Activated naive CD4-positive, alpha-beta T cell treated with anti-CD3 and anti-CD28 coated beads for 36 hours (primary cell): ENCODE measurements at places on chromosomes 1 and 21.
A peak's percentile ranks its signal among the peaks of the same experiment; 100 is the strongest.

DNA sequence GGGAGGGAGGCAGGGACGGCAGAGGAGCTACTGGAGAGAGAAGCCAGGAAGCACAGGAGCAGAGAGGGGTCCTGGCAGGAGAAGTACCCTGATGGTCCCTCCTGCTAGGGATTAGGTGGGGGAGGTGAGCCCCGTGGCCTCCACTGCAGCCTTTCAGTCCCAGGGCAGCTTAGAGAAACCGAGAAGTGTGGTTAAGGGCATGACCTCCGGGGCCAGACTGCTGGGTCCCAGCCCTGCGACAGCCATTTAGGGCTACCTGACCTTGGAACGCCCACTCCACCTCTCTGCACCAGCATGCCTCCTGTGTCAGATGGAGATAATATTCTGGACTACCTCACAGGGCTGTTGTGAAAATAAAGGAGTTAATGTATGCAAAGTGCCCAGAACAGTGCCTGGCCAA, 47.4 kb downstream of the KCNN3 start:
- no peak for DNase-seq

DNA sequence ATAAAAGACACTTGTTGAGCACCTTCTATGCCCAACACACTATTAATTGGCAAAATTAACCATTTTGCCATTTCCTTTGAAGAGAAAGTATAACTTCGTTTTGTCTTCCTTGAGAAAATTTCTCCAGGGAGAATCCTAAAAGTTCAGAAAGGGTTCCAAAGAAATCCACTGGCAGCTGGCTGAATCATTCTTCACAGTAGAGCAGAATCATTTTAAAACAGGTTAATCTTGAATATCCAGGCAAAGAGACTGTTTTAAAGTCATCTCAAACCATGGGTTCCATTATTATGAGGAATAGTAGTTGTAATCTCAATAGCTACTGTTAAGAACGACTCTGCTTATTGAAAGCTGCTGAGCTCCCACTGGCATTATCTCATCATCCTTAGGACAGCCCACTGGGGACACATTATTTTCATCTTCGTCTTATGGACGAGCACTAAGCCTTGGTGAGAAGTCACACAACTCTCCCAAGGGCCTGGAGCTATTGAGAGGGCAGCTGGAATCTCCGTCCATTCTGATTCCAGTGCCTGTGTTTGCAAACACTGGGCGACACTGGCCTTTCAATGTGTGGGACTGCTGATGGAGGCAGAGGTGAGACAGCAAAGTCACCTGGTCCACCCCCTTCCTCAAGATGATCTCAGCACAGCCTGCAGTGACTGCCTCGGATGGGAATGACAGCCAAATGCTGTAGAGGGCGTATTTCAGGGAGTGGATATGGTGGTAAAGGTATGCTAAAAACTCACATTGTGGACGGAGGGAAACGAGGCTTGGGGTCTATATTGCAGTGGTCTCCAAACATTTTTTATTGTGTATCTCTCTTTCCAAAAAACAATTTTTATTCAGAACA, 15.3 kb upstream of the PGBD5 start:
- DNase-seq: no peak

DNA sequence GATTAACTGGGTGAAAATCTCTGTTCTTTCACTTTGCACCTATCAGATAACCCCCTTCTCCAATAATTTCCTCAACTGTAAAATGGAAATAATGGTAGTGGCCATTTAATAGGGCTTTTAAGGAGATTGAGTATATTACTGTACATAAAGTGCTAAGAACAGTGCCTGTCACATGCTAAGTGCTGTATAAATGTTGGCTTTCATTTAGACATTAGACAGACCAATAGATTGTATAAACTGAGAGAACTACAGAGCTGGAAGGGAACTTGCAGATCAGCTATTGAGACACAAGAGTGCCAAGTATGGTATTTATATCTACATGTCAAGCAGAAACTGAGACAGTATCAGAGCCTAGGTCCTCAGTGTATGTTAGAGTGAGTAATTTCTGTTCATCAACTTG, 934.7 kb downstream of the PLA2G4A start:
- no peak for DNase-seq

- DNase-seq: no peak
Measured at GRCh38 chr1:173421789-173422188, 55.3 kb upstream of the PRDX6 start.

DNA sequence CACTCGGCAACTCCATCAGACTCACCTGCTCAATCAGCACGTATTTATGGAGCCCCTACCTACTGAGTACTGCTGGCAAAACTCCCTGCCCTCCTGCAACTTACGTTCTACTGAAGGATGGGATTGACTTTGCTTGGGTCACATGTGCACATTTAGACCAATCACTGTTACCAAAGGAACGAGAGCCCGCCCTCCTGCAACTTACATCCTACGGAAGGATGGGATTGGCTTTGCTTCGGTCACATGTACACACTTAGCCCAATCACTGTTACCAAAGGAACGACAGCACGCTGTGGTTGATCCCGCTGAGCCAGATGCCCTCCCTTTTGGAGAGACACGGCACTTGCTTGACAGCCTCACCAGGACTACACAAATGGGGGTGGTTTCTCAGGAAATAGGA, 46.0 kb downstream of the UBIAD1 start:
- DNase-seq: no peak

DNA sequence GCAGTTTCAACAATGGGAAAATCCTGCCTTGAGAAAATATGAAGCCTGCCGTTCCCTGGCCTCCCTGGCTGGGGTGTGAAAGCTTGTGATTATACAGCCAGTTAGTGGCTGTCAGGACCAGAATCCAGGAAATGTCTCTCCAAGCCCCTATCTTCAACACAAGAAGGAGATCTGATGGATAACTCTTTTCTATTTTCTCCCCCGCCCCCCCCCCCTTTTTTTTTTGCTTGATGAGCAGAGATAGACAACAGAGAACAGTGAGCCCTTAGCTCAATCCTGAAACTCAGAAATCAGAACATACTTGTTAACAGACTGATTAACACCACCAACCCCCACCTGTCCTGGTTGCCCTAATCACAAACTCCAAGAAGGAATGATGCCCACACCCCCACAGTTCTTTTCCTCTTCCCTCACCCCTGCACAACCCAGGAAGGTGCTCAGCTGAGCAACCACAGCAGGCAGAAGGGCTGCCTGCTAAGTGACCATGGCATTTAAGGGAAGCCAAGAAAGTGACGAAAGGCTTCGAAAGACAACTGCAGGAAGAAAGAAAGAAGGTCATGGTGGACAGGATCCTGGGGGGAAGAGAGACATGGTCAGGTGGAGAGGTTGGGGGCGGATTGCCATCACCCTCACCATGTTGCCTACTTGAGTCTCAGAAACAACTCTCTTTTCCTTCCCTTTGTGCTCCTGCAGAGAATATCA, 12.3 kb upstream of the DENND2D start:
- DNase-seq: no peak

DNA sequence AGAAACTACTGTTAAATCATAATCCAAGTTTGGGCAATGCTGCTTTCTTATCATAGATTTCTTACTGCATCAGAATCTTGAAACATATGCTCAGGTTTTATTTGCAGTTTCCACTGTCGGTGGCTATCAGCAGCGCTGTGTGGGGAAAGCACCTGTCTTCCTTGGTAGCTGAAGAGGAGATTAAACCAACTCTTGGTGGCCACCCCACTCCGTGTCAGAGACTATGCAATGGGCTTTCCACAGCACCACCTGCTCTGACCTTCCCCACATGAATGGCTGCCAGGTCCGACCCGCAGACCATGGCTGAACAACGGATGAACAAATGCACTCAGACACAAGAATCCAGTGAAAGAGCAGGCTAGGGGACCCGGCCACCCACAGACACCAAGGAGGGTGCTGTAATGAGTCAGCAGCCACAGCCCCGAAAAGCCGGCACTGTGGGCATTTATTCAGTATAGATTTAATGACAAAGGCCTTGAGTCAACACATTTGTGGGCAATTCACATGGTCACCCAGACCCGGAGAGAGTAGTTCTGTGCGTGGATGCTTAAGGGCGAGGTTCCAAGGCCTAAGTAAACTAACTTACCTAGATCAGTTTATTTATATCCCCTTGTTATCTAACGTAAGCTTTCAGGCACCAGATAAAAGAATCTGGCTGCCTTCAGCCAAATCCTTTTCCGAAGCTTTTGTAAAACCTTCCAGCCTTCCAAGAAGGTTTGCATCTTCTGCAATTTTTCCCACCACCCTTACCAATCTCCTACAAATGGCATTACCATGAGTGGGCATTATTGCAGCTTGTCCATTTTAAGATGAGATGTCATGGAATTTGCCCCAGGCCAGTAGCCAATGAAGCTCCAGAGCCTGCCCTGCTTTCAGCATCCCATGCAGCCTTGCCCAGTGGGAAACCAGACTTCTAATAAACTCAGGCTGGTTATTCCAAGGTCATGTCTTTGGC, 82.7 kb downstream of the HLCS start:
- DNase-seq: no peak

DNA sequence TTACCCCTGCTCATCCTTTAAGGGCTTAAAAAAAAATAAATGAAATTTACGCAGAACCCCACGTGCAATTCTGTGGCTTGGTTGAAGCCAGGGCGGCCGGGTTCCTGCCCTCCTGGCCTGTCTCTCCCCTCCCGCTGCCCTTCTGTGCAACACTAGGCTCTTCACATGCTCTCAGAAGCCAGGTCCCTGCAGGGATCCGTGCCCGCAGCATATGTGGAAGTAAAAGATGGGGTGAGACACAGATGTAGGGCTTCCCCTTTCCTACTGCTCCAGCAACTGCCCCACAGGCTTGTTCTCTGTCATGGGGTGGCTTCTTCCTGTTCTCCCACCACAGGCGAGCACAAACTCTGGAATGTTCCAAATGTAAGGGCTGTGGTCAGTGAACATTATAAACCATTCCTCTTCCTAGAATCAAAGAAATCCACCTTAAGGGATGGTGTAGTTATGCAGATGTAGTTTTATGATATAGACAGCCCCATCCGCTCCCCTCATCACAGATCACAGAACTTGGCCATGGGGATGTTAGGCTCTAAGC, 535.4 kb downstream of the KIF26B start:
- no peak for DNase-seq

DNA sequence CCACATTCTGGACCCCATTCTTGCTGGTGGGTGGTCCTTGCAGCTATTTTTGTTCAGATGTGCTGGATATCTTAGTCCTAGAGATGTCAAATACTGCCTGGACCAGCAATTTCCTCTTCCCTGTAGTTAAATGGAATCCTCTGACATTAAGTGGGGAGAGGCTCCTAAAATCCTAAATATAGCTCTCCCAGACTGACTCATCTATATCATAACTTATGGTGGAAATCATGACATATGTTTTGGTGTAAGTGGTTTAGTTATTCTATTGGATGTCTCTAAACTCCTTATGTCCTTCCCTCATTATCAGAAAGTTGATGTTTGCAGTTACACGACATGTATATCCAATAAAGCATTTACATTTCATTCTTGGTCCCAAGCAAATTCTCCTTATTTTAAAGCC, 73.1 kb downstream of the KCNJ6 start:
- no peak for DNase-seq

- no peak for DNase-seq
Measured at GRCh38 chr1:32592943-32593342, 53.7 kb downstream of the ZBTB8A start.

- DNase-seq: no peak
Measured at GRCh38 chr1:209626346-209627026, 25.7 kb downstream of the LAMB3 start.

GRCh38 chr1:68346188-68346808, 103.5 kb downstream of the RPE65 start:
- no peak for DNase-seq

DNA sequence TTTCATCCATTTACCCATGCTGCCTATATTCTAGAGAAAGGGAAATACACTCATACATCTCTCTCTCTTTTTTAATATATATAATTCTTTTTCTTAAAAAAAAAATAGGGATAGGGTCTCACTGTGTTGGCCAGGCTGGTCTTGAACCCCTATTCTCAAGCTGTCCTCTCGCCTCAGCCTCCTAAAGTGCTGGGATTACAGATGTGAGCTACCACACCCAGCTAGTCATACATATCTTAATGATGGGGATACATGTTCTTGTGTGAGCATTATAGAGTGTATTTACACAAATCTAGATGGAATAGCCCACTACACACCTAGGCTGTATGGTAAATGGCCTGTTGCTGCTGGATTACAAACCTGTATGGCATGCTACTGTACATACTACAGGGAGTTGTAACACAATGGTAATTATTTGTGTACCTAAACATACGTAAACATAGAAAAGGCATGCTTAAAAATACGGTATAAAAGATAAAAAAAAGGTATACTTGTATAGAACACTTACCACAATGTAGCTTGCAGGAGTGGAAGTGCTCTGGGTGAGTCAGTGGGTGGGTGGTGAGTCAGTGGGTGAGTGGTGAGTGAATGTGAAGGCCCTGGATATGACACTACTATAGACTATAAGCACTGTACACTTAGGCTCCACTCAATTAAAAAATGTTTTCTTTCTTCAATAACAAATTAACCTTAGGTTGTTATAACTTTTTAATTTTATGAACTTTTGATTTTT, 72.9 kb downstream of the IVNS1ABP start:
- peak; percentile 53 for DNase-seq

DNA sequence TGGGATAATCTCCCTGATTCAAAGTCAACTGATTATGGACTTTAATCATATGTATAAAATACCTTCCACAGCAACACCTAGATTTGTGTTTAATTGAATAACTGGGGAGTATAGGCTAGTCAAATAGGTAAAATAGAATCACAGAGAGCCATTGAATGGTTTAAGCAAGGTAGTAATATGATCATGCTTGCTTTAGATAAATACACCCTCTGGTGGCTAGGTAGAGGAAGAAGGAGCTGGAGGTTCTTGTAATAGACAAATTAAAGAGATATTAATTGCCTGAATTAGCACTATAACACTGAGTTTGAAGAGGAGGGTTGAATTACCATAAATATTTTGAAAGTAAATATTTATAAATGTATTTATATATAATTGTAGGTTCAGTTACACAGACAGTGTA, 40.3 kb downstream of the DIRAS3 start:
- DNase-seq: no peak

DNA sequence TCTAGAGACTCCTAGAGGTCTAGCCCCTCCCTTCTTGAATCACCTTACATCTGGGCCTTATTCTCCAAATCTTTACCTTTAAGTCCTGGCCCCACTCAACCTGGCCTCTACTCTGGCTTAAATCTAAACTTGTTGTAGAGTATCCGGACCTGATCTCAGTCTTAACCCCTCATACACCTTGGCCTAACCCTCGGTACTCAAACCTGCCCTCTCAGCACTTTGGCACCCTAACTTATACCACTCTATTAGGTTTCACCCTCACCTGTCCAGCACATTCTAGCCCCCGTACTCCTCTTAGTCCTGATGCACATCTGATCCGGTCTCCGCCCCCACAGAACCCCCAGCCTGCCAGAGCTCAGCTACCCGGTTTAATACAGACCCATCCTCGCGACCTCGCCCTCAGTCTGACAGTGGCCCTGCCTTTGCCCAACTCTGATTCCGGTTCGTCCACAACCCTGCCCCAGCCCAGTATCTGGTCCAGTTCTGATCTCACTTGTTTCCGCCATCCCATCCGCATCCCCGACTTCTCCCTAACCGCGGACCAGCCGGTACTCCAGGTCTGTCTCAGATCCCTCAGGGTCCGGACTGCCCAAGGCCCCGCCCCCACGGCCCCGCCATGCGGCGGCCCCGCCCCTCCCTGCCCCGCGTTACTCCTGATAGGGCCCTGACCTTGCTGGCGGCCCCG, 1.5 kb downstream of the TRIM62 start:
- peak; percentile 6 for DNase-seq
